ENCODE measurements at places on chromosomes 11 and 22.

GRCh38 chr11:26187639-26188038 lies 144.3 kb upstream of the ANO3 start:
- DNase-seq: no peak

DNA sequence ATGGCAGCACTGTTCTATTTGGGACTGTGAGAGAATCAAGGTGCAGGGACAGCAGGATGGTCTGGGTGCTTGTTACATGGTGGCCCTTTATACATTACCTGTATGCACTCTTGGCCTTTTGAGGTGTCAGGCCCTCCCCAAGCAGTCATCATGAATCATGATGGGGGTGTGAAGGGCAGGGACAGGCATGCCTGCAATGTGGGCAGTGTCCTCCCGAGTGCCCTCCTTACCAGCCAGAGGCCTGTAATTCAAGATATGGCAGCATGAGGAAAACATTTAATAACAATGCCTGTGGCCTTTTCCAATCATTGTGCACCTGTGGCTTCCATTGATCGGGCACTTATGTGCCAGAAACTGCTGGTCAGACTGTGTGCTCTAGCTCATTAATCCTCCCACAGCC lies 25.5 kb upstream of the CYP2D6 start:
- no peak for DNase-seq

DNA sequence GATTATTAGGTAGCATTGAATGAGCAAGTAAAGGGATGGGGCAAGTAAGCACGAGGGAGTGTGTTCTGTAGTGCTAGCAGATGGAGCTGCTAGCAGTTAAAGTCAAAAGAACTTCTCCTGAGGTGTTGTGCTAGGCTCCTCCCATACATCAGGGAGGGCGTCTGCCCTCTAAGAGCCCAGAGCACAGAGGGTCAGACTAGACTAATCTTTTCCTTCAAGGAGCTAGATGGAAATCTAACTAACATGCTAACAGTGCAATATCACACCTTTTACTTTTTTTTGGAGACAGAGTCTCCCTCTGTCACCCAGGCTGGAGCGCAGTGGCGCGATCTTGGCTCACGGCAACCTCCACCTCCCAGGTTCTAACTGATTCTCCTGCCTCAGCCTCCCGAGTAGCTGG lies 3.2 kb upstream of the PLA2G6 start:
- DNase-seq: no peak

GRCh38 chr11:134578807-134579723 lies 167.0 kb upstream of the B3GAT1 start:
- DNase-seq: no peak

GRCh38 chr11:114257621-114258558 lies 38.3 kb upstream of the NNMT start:
- no peak for DNase-seq

- DNase-seq: no peak
Measured at GRCh38 chr11:28539239-28540030, 431.2 kb downstream of the METTL15 start.

GRCh38 chr11:72781313-72782080 lies 12.3 kb downstream of the STARD10 start:
- DNase-seq: peak; percentile 60

GRCh38 chr22:39543095-39543494 lies 10.5 kb upstream of the RPS19BP1 start:
- peak; percentile 50 for DNase-seq

DNA sequence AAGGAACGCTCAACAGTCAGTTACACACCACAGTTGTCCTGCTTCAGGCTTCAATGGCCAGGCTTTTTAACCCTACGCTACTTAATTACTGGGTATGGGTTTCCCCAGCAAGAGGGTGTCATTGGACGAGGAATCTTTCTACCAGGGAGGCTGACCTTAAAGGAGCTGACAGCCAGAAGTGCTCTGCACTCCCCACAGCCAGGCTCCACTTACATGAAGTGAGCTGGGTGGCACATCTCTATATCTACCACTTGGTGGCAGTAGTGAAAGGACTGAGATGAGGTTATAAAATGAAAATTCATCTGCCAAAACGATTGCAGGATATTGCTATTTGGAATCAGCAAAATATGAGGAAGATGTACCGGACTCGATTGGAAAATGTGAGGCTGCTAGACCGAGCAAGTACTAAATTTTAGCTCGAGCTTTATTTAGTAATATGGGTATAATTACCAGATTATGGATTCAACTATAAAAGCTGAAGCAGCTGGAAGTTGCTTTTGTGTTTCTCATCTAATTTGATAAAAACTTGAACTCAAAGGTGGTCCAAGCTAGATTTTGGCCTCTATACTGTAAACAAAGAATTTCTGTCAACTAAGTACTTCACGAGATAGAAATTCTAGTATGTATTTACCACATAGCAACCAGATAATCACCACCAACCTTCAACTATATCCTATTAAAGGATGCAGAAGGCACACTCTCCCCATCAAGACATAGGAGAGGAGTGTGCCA lies 53.9 kb upstream of the CEP126 start:
- DNase-seq: peak; percentile 19

- DNase-seq: no peak
Measured at GRCh38 chr11:59336176-59336575, 22.5 kb upstream of the OR5AN1 start.

- no peak for DNase-seq
Measured at GRCh38 chr11:29260939-29261705, 755.7 kb downstream of the KCNA4 start.

- no peak for DNase-seq
Measured at GRCh38 chr11:7138051-7138450, 49.3 kb downstream of the RBMXL2 start.

DNA sequence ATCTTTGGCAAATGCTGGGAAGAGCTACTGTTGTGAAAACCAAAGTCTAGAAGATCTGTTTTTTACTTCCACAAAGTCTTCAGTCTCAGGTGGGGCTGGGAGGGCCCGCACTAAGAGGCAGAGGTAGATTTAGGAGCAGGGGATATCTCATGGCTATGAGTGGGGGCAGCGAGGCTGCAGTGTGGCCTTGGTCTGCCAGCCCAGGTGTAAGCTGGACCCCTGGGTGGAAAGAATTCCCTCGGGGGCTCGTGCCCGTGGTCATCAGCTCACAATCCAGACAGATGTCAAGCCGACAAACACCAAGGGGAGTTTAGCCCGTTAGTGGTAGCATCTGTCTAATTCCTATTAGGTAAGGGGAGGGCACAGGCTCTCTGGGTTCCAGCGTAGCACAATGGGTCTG lies 9.0 kb downstream of the PKNOX2 start:
- DNase-seq: no peak

GRCh38 chr11:40388097-40388818 lies 1071.2 kb downstream of the LRRC4C start:
- DNase-seq: no peak

DNA sequence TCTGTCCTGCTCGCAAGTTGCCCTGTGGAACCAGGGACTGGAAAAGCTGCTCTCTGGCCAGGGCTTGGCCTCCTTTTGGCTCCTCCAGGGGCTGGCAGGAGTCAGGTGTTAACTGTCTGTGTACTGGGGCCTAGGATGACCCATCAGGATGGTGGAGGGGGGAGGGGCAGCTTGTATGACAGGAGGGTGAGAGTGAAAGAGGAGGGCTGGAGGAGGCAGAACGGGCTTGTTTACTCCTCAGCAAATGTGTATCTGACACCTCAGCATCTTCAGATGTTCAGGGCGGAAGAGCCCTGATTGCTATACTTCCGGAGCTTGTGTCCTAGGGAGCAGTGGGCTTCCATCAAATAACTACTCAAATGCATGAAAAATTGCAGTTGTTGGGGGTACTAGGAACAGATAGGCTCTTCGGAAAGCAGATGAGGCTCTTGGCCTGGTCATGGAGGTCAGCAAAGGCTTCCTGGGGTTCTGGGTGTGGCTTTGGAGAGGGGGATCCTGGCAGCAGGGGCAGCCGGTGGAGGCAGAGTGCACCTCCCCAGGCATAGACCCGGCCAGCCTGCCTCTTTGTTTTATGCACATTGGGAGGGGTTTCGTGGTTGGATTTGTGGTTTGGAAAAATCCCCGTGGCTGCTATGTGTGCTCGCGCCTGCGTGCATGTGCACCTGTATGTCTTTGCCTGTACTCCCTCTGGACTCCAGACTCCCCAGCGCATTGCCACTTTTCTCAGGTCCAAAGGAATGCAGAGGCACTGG lies 31.2 kb downstream of the CD82 start:
- DNase-seq: peak; percentile 59

DNA sequence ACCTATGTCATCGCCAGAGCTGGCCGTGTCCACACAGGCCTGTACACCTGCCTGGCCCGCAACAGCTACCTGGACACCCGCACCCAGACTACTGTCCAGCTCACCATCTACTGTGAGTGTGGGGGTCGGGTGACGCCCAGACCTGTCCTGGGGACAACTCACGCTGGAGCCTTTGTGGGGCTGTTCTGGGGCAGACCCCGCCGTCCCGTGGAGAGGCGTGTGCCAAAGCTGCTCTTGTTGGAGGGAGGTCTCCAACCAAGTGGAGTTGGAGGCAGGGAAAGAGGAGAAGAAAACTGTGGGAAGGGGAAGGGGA lies 4.3 kb downstream of the VSIG10L2 start:
- DNase-seq: no peak

GRCh38 chr11:3815845-3816244 lies 7.5 kb downstream of the PGAP2 start:
- no peak for DNase-seq

GRCh38 chr11:86140334-86140990 lies 71.6 kb upstream of the PICALM start:
- no peak for DNase-seq

GRCh38 chr22:23289851-23290724 lies 109.8 kb downstream of the BCR start:
- peak; percentile 76 for DNase-seq

DNA sequence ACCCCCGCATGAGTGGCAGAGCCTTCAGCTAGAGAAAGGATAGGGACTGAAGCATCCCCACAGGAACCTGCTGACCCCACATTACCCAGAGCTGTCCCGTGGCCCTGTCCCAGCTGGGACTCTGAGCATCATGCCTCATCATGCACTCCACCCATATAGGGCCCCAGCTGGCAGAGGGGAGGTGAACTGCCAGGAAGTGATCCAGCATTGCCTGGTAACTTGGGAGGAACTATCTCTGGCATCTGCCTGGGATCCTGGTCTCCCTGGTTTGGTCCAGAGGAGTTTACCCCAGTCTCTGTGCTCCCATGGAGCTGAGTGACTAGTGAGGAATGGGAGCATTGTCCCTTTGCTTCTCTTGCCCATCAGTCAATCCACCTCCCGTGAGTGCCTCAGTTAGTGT lies 228.8 kb downstream of the GRIK4 start:
- no peak for DNase-seq

DNA sequence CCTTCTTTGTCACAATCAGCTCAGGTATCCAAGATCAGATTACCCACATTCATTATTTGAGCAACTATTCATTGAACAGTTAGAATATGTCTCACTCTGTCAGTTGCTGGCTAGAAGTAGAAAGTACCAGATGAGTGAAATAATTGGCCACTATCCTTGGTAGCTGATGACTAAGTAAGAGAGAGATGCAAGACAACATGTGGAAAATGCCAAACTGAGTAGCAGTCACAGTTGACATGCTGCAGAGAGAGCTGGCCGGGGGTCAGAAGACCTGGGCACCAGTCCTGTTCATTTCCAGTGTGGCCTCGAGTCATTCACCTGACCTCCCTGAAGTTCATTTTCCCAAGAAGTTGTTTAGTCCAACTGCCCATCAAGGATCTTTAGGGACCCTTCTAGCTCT lies 22.5 kb upstream of the SMIM35 start:
- no peak for DNase-seq

GRCh38 chr11:61928606-61929005 lies 11.2 kb upstream of the RAB3IL1 start:
- no peak for DNase-seq

DNA sequence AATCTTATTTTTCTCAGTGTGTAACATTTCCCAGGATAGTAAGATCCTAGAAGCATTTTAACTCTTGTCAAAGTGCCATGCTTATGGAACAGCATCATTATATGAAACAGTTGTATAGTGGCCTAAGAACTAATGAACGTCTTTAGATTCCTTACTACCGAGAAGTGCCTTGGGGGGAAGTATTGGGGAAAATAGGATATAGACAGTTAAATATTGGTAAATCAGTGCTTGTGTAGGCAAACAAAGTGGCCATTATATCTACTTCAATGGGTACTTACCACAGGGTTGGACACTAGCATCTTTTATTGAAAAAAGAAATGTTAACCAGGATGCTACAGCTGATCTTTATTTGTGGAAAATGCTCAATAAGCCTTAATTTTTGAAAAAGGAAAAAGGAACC lies 11.3 kb downstream of the FAR1 start:
- DNase-seq: no peak

GRCh38 chr11:117684731-117685130 lies 112.3 kb downstream of the DSCAML1 start:
- no peak for DNase-seq

- no peak for DNase-seq
Measured at GRCh38 chr11:109384873-109385272, 37.1 kb upstream of the C11orf87 start.

- no peak for DNase-seq
Measured at GRCh38 chr11:77125191-77125590, 2.9 kb upstream of the MYO7A start.

GRCh38 chr11:69968396-69969347 lies 109.4 kb upstream of the ANO1 start:
- DNase-seq: no peak

DNA sequence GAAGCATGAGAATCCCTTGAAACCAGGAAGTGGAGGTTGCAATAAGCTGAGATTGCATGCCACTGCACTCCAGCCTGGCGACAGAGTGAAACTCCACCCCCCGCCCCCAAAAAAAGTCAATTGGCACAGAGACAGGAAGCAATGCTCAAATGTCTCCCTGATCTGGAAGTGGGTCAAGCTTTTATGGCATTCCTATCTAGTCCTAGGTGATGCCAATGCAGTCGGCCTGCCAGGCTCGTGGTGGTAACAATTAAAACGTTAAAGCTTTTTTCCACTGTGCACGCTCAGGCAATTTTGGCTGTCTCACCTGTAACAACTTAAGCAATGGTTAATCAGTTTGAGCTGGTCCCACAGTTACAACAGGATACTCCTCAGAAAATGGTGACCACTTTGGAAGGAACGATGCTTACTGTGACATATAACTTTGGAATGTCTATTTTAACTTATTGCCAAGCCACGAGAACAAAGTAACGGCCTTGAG lies 18.9 kb upstream of the PISD start:
- no peak for DNase-seq

GRCh38 chr11:121503051-121503450 lies 50.3 kb upstream of the SORL1-AS1 start:
- no peak for DNase-seq

- peak; percentile 97 for DNase-seq
Measured at GRCh38 chr11:118659314-118659952, 20.0 kb downstream of the TREH start.

DNA sequence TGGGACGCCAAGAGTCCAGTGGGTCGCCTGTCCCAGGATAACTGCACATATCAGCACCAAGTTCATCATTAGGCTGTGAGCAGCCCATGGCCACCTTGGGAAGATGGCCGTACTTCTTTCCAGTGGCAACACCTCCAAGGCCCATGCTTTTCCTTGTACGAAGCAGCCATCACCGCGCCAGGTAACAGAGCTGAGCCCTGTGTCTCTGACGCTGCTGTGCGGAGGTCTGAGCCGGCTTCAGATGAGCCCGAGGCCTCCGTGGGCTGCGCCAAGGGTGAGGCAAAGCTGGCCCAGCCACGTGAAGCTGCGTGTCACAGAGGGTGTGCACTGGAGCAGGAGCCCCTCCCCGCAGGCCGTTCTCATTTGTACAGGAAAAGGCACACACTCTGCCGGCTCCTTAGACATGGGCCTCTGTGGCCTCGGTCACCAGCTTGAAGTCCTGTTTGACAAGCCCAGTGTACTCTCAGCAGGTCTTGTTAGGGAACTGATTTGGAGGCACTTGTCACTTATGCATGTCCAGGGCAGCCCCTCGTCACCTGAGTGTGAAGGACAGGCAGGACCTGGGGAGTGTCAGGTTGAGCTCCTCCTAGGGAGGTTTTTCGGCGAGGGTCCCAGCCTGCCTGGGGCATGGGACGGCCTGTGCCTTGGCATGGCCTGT lies 401.5 kb downstream of the TBC1D22A start:
- DNase-seq: no peak

Measured in activated T-cell treated with anti-CD3 and anti-CD28 coated beads, Interleukin-2, amount 50 U/mL, for 48 hours (primary cell).